ENCODE measurements at places on chromosomes 5 and 9.

DNA sequence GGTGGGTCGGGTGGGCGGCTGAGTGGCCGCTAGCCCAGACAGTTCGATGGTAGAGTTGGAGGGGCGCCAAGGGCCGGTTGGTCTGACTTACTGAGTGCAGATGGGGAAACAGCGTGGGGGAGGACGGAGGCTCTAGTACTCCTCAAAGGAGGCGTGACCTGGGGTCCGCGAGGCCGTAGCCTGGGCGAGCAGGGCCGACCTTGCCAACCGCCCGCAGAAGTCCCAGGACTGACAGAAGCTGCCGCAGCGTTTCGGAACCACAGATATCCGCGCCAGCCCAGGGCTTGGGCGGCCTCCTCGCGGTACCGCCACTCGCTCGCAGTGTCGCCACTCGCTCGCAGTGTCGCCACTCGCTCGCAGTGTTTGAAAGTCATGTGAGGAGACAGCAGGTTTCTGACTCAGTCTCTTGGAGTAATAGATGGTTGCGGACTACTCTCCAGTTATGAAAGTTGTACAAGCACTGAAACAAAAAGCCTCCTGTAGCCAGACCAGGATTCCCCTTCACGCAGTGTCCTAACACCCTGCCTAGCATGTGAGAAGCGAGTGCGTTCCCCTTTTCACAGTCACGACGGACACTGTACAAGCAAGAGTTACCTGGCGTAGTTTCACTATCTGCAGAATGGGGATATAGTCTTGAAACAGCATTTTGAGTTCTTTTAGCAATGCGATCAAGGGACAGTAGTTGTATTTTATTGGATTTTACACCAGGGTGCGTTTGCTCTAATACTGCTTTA is 674 bp downstream of the TMEM38B start:
- DNase-seq: no peak

DNA sequence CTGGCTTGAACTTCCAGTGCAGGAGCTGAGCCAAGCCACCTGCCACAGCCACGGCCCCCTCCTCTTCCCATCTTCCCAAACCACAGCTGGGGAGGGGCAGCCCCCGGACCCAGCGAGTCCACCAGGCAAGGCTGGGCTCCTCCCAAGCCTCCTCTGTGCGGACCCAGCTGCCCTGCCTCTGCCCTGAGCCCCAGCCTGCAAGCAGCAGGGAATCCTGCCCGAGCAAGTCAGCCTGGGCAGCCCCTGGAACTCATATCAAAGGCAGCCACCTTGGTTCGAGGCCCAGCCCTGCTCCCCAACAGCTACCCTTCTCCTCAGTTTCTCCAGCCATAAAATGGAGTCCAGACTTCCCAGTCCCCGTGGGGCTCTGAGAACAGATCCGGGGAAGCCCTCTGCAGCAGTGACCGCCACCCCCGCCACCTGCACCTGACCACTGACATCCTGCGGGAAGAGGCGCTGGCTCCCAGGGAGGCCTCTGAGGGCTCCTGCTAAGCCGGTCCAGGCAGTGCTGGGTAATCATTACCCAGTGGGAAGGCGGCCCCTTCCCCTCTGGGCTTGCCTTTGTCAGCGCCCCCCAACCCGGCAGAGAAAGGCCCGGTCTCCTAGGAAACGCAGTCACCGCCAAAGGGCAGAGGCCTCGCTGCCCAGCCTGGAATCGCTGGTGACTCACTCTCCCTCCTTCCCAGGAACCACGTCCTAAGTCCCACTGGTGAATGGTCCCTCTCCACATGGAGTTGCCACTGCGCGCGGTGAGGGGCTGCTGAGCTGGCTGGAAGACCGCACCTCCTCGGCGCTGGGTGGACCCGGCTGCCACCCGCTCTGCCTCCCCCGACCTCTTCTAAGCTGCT is 1.5 kb downstream of the VAV2 start:
- no peak for DNase-seq

DNA sequence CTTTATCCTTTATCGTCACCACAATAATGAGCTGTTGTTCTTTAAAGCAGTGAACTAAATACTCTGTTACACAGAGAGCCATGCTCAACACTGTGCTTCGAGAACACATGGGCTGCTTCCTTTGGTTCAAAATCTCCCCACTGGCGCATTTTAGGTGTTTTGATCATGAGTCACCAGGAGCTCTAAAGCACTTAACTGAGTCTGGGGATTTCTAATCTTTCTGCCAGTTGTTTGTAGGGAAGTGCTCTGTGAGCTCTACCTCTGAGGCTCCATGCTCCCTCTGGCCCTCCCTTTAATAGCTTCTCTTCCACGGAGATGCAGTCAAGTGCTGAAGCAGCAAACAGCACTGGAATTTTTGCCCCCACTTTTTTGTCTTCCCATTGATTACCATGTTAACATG is 17.0 kb downstream of the ERAP2 start:
- no peak for DNase-seq

GRCh38 chr5:157933005-157933404 is 74.1 kb upstream of the CLINT1 start:
- no peak for DNase-seq

- DNase-seq: no peak
Observed at GRCh38 chr9:5488221-5489008, 21.9 kb upstream of the PDCD1LG2 start.

DNA sequence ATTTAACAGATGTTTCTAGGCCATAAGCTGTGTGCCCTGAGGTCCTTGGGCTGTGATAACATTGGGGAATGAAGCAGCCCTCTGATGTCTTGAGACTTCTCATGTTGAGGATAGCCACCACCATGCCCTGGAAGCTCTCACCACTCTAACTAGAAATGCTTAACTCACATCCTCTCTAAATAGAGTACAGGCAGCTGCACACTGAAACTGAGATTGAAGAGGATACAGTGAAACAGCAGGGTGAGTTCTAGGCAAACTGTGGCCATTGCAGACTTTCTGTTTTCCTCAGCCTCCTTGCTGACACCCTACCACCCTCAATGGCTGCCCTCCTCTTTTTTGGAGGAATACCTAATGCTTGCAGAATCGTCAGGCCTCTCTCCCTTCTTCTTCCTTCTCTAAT is 22.4 kb downstream of the UTP15 start:
- no peak for DNase-seq

GRCh38 chr9:18761742-18762300 is 271.2 kb downstream of the SAXO1 start:
- no peak for DNase-seq

DNA sequence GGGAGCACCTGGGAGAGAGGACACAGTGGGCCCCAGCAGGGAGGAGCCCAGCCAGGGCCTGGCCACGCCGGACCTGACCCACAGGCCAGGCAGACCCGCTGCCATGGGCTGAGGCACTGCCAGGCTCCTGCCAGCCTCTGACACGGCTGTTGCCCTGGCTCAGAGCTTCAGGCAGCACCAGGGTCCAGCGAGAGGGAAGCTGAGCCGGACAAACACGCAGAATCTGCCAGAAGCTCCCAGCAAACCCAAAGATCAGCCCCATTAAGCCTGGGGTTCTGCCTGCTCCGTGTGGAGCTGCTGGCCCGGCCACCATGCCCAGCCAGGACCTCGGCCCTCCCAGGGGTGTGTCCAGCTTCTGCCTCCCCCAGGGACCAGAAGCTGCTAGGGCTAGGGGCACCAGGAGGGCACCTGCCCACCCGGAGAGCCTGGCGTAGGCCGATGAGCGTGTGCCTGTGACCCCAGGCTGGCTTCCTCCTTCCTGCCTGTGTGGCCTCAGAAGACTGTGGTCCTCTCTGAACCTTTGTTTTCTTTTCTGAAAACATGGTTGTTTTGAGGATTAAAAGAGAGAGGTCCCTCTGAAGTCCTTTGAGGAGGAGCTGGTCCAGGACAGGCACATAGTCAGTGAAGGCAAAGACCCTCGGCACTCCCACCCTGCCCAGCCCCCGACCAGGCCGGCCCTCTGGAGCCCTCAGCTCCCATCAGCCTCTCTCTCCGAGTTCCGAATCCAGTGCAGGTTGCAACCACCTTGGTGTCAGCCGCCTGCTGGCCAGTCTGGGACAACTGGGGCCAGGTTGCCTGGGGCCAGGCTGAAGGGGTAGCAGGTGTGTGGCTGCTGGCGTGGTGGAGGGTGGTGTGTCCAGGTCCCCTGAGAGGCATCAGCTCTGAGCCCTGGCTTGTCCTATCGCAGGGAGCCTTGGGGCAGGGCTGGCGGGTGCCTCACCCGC is 39.6 kb downstream of the KCNT1 start:
- no peak for DNase-seq

- no peak for DNase-seq
Observed at GRCh38 chr5:84688566-84688965, 303.9 kb upstream of the EDIL3 start.

DNA sequence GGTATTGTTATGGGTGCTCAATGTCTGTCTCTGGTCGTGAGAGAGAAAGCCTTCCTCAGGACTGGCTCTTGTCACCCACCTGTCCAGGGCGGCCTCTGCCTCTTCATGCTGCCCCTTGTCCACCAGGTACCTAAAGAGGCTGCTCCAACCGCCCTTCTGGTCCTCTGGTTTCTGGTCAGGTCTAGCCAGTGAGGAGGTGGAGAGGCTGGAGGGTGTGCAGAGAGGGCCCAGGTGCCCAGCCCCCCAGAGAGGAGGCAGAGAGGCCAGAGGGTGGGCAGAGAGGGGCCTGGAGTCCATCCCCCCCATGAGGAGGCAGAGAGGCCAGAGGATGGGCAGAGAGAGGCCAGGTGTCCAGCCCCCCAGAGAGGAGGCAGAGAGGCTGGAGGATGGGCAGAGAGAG is 329.8 kb upstream of the IRX4 start:
- DNase-seq: no peak

- DNase-seq: no peak
Observed at GRCh38 chr5:154486427-154486866, 8.4 kb upstream of the HAND1 start.

DNA sequence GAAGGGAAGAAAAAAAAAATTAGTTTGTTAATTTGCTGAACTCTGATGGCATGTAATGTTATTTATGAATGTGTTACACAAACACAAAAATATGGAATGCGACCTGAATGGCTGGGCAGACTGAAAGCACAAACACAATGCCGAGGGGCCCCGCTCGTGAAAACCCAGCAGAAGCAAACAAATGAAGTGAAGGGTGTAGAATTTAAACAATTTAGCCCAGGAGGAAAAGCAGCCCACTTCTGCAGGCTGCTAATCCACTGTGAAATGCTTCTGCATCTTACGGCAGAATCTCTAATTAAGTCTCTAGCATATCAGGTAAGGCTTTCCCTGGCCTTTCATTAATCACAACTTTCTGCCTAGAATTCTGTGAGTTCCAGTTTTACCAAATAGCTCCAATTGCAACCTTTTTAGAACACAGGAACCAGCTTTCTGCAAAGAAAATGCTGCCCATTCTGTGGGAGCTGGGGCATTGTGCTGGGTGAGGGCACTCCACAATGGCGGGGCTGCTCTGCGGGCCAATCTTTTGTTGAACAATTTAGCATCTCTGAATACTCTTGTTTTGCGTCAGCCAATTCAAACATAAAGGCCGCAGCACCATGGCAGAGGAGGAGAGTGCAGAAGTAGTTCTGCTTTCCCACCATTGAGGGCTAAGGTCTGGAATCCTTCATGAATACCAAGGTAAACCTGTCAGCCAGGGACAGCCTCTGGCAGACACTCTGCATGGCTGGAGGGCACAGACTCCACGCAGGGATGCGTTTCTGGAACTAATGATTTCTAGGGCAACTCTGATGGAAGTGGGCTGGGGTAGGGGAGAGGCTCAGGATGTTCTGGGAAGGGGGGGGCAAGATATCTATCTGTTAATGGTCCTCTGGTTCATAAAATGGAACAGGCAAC is 66.4 kb downstream of the PTCH1 start:
- DNase-seq: no peak

- DNase-seq: no peak
Observed at GRCh38 chr5:59645380-59645779, 248.1 kb downstream of the PDE4D start.
